ENCODE measurements at places on chromosomes 2 and 18.
A peak's percentile ranks its signal among the peaks of the same experiment; 100 is the strongest.

DNA sequence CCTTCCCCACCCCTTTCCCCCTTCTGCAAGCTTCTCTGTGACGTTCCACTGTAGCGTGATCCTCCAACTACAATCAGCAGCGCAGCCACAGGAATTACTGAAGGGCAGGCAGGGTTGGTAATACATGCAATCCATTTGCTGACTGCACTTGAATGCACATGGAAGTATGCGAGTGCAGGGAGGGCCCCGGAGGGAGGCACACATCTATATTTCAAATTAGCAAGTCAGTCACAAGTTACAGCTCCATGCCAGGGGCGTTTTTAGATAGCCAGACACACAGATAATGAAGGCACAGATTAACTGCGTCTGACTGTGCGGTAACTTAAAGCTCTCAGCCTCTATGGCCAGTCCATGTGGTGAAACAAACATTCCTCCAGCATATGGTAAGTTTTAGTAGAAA, 209.2 kb upstream of the GATA6 start:
- DNase-seq, result no peak

GRCh38 chr2:238869293-238870124, 21.6 kb downstream of the TWIST2 start:
- no peak for DNase-seq

DNA sequence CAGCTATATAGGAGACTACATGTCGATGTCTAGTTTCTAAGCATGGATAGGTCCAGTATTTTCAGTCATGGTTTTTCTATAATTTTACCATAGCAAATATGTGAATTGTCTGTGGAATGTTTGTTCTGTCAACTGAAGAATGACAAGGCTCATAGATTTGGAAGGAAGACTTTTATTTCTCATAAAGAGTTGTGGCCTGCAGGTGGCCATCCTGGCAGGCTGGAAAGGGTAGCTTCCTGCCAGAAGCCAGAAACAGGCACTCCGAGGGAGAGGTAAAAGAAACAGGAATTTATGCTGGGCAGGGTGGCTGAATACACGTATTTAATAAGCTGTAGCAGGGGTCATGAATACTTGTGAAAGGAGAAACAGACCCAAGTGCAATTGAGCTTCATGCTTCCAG, 182.1 kb downstream of the PARD3B start:
- no peak for DNase-seq

DNA sequence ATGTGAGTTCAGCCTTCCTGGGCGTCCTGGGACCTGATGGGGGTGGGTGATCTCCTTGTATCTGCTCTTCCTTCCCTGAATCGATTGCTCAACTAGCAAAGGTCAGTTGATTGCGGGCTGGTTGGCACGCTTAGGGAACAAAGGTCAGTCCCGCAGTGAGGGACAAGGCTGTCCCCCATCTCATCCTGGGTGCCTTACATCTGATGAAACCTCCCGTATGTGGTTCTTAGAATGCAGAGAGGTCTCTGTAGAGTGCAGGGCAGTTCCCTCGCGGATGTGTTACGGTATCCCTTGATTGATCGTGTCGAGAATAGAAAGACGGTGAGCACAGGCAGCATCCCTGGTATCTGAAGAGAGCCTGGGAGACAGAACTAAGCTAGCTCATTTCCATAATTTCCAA, 56.4 kb upstream of the RBM44 start:
- no peak for DNase-seq

DNA sequence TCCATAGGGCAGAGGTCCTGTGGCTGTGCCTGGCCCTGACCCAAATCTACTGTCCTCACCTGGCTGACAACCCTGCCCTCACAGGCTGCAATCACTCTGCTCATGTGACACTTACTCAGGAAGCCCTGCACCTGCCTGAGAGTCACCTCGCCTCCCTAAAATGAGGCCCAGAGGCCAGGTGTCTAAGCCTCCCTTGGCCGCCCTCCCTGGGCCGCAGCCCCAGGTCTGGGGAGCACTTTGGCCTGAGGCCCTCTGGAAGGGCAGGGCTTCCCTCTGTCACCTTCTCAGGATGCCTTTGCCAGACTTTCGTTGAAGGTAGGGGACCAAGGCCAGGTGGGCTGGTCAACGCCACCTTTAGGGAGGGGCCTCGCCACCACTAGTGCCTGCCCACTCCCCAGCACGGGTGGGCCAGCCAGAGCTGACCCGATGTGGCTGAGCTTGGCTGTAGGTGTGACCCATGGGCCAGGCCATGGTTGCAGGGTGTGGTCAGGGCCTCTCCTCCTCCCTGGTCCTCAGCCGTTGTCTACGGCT, 6.1 kb upstream of the GPC1 start:
- no peak for DNase-seq

- no peak for DNase-seq
These were observed 35.2 kb downstream of the ZNF516 start for GRCh38 chr18:76459687-76460350.

GRCh38 chr18:6001867-6002266, 106.5 kb upstream of the TMEM200C start:
- DNase-seq, result no peak

DNA sequence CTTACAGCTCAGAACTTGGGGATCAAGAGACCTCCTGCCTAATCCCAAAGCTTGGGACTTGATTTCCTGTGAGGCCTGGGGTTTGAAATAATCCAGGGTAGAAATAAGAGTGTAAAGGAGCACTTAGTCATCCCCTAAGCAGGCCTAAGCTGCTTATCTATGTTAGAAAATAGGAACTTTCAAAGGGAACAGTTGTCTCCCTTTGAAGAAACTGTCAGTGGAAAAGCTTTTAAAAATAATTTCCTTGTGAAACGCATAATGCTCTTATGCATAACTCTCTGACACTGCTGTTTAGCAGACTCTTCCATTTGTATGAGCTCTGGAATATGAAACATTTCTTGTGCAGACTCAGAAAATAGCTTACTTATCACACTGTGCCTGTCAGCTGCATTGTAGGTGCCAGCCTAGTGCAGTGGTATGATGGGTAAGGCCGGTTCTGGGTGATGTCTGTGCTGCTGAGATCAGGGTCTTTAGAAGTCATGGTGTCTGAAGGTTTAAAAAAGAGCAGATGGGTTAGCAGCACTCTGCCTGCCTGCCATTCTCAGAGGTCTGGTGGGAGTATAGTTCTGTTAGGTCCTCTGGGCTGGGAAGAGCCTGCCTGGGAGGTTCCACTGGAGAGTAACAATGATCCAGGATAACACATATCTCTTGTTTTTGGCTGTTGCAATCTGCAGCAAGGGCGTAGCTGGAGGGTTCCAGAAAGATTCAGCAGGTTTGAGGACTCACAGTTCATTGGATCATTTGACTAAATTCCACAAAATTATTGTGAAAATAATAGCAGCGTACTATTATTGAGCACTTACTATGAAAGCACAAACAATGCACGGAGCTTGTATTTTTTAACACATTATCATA, 283.2 kb upstream of the MEX3C start:
- DNase-seq, result no peak

DNA sequence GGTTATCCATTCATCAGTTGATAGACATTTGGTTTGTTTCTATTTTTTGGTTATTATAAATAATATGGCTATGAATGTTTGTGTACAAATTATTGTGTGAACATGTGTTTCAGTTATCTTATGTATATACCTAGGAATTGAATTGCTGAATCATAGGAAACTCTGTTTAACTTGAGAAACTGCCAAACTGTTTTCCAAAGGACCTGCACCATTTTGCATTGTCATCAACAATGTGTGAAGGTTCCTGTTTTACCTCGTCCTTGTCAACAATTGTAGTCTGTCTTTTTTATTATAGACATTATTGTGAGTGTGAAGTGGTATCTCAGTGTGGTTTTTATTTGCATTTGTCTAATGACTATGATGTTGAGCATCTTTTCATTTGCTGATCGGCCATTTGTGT, 17.1 kb downstream of the PDK1 start:
- no peak for DNase-seq

DNA sequence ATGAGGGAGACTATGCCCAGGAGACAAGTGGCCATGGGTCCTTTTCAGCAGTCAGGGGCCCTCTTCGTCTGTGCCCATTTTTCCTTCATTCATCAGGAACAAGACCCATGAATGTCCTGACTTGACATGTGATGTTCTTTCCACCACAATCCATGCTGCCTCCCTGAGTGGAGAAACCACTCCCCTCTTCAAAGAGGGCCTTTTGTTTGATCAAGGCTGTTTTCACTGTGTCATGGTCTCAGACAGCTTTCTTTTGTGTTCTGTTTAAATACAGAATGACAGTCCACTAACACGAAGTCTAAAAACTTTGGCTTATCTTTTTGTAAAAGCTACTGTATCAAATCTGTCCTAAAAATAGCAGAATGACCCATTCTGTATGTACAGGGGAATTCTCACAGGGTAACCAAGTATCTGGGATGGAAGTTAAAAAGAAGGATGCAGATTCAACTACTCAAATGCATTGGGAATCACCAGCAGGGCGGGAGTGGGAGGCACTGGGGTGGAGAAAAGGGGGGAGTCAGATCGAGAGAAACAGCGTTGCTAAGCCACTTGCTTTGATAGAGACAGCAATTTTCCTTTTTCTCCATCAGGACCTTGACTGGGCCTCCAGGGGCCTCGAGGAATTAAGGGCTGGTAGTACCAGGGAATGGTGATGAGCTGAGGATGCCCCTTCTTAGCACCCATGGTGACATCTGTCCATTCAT, 13.9 kb downstream of the LRP2 start:
- DNase-seq, result peak; percentile 34

DNA sequence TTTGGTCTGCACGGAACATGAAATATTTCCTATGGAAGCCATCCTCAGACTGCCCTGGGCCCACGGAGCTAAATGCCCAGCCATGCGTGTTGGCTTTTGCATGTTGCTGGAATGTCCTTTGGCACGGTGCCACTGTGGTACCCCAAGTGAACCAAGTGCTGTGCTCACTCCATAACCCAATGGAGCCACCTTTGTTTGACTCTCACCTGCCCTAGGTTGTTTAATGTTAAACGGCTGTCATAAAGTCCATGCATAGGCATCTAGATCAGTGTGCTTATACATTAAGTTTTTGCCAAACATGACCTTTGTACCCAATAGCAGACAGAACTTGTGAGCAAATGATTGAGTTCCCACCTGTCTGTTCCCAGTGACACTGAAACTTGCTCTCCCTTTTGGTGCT, 59.9 kb upstream of the TMEM87B start:
- no peak for DNase-seq
